ENCODE measurements at places on chromosomes 2 and 18.

- no peak for DNase-seq
These were observed 35.5 kb downstream of the PNO1 start for GRCh38 chr2:68193144-68193543.

DNA sequence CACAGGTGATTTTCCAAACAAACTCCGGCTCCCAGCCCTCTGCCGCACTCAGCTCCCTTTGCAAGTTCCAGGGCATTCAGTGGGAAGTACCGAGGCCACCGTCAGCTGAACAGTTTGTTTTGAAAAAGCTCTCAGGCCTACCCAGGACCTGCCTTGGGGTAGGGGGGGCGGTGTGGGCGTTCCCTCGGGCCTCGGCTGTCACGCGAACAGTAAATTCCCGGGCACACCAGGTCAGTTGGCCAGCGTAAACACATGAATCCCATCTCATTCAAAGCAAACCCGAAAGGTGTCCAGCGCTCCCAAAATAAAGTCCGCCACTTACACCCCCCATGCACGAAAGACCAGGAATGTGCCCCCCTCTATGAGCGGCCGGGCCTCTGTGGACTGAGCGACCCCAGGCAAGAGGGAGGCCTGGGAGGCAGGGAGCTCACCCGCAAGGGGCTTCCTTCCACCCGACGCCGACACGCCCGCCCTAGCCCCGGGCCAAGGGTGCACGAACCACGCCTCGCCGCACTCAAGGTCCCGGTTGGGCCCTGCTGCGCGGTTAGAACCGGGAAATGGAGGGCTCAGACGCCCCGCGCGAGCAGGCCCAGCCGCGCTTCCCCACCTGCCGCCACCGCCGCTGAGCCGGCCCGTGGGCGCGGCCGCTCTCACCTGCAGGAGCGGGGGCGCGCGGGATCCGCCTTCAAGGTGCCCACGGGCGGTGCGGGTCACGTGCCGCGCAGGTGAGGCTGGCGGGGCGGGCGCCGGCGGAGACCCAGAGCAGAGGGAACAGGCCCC, at the start of gene WDSUB1:
WDSUB1 (minus strand) TSS at position 775 of the 780 bp plus-strand sequence. CDS start 3,634 bp downstream, outside the sequence.
- DNase-seq, result peak; percentile 10

DNA sequence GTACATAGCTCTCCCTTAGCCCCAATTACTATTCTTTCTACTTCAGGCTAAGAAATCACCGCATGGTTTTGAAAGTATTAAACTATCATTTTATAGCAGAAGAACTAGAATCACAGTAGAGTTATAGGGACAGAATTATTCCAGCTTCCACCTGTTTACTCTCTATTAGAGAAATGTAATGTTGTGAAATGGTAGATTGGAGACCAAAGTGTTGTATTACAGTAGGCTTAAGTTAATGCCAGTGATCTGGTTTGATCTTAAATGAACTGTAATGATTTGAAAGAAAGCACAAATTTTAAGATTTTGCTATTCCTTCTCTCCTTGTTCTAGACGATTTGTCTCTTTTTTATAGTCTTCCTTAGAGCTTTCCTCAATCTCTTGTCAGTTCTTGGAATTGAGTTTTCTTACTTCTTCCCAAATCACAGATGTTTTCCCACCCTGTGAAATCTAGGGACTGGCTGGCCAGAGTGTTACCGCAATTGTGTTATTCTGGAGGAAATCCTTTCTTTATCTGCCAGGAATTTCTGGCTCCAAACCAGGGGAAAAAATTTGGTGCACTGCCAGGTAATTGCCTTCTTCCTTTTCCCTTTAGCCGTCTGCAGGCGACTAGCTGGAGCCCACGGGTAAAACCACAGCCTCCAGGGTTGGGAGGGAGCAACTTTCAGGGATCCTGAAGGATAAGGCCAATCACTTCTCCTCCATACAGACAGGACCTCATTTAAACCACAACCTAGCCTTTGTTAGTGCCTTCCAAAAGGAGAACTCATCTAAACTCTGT, 51.7 kb downstream of the NOP58 start:
- DNase-seq, result no peak

- no peak for DNase-seq
These were observed 69.5 kb downstream of the HNRNPLL start for GRCh38 chr2:38533180-38533579.

DNA sequence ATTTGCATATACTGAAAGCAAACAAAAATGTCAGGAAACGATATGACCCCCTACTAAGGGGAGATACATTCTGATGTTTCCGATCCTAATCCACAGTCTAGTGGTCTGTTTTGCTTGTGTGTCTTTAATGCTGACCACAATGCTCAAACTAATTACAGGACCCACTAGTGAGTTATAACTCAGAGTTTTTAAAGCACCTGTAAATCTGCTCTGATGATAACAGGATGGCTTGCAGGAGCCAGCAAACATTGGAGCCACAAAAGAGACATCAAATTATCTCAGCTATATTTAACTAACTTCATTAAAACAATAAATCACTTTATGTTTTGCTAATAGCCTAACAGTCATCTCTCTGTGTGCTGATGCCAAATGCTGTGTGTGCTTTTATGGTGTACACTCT, 300.3 kb downstream of the NBAS start:
- no peak for DNase-seq

All from stimulated activated CD4-positive, alpha-beta T cell treated with anti-CD3 and anti-CD28 coated beads, Interleukin-2, amount 100 ng/mL, for 48 hours (primary cell).